MM.1S (cell line): ENCODE measurements at places on chromosomes 2 and 18.

DNA sequence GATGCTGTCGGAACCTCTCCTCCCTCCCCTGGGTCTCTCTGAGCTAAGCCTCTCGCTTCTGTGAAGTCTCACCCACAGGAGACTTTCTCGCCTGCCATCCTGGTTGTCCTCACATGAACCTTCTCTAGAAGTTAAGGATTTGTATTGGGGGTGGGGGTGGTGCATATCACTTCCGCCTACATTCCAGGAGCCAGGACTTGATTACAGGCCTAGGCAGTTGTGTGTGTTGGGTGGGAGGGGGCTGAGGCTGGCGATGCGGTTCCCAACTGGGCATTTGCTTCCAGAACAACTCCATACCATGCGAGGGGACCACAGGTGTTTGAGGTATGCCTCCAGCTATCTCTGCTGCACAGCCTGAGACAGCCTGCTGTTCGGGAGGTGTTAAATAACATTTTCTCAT, 56.8 kb upstream of the MGAT4A start:
- no peak for DNase-seq

- DNase-seq, result no peak
These were observed 467.0 kb upstream of the PKDCC start for GRCh38 chr2:41580806-41581205.

DNA sequence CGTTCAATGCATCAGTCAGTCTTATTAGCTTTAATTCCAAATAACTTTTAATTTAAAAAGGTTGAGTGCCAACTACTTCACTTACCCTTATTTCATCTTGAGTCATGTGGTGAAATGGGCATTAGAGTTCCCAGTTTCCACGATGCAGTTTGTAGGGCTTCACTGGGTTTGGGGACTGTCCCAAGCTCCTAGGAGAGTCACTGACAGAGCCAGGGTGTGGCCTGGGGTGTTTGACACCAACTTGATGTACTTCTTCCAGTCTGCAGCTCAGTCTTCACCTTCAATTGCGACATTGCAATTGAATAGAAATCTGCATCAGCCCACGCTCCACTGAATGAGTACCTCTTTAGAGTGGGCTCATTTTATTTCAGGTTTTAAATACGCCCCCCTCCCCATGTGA, 165.3 kb downstream of the ARL4C start:
- no peak for DNase-seq

- DNase-seq, result no peak
These were observed 59.9 kb downstream of the AGAP1 start for GRCh38 chr2:235553696-235554100.

GRCh38 chr2:126866451-126866850, 32.2 kb upstream of the TEX51 start:
- no peak for DNase-seq

DNA sequence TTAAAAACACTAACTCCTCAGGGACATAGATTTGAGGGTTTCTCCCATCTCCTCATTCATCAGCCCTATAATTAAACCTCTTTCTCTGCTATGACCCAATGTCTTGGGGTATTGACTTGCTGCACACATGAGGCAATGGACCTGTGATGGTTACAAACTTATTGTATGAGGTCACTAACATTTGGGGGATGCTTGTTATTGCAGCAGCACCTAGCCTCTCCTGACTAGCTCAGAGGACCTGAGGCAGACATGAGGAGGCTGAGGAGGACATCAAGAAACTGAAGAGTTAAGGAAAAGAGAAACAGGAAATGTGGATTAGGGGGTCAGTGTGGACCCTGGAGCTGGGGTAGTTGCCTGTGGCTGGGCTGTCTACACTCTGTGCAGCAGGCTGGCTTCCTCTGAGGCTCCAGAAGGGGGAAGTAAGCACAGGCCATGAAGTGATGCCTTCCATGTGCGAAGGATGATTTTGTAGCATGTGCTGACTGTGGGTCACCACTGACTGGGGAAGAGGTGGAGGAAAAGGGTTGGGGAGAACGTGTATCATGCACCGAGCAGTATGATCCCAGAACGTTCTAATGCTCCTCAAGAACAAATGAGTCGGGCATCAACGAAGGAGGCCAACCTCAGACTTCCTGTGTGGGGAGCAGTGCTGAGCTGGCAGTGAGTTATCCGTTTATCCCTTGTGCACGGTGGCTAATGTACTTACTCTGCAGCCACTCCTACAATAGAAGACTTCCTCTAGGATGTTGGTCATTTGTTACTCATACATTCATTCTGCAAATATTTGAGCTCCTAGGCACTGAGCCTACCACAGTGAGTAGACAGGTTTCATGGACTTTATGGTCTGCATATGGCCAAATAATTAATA, 42.1 kb upstream of the RFX8 start:
- no peak for DNase-seq

DNA sequence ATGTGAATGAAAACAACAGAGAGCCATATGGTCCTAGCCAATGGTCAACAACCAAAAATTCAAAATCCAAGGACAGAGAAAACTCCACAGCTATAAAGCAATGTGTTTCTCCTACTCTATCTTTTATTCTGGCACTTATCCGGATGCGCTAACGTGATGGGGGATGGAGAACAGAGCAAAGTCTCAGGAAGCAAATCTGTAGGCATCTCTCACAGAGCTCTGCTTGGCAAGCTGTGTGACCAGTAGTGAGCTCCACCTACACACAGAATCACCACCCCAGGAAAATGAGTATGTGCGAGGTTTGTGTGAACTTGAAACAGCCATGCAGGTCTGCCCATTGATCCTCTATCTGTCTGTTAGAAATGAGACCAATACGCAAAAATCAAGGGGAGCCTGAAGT, 584.3 kb downstream of the BCL11A start:
- no peak for DNase-seq

- DNase-seq, result peak; percentile 73
These were observed 105.6 kb upstream of the CD302 start for GRCh38 chr2:159903443-159904126.

GRCh38 chr2:1219901-1220573, 193.2 kb upstream of the TPO start:
- no peak for DNase-seq

DNA sequence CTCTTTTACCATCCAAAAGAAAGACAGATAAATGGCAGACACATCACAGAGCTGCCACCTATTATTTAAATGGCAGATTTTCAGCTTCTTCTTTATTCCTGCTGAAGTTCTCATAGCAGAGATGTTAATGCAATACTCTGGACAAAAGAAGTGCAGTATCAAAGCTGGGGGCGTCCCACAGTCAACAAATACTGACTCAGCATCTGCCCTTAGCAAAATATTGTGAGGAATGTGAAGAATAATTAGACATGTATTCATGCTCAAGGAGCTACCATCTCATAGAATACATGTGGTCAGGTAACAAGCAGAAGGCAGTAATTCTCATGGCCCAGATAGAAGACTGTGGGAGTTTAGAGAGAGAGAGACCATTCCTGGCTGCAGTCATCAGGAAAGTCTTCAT, 108.0 kb upstream of the TANK start:
- DNase-seq, result no peak

DNA sequence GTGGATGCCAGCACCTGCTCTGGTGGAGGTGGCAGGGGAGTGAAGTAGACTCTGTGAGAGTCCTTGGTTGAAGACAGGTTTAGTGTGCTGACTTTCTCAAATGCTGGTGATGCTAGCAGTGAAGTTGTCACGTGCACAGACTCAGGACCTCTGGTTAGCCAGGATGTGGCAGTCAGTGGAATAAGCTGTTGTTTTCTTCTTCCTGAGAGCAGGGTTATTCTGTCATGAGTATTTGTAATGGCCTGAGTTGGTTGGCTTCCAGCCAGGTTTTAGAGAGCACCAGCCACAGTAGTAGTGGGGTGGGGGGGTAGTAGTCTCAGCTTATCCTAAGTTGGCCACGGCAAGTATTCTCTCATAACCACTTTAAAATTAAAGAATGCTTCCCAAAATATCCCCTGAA, 238.5 kb upstream of the FBXO11 start:
- peak; percentile 48 for DNase-seq

DNA sequence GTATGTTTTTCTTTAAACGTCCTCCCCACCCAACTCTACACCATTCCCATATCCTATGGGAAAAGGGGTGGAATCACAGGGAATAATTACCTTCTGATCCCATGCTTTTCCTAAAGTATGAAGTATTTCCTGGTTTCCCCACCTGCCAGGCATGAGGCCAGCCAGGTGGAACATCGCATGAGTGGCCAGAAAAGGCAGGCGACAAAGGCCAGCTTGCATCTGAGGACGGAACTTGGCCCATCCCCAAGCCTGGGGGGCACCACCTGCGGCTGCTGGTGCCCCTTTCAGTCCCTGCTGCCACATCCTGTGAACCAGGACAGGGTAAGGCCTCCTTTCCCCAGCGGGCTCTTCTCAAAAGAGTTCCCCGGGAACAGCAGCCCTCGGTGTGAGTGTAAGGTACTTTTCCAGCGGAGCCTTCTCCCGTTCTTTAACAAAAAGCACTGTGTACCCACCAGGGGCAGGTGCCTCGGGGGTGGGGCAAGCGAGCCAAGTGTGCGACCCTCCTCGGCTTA, 1.2 kb upstream of the ERFE start:
- DNase-seq, result no peak

GRCh38 chr2:100011272-100011731, 131.1 kb downstream of the AFF3 start:
- no peak for DNase-seq

DNA sequence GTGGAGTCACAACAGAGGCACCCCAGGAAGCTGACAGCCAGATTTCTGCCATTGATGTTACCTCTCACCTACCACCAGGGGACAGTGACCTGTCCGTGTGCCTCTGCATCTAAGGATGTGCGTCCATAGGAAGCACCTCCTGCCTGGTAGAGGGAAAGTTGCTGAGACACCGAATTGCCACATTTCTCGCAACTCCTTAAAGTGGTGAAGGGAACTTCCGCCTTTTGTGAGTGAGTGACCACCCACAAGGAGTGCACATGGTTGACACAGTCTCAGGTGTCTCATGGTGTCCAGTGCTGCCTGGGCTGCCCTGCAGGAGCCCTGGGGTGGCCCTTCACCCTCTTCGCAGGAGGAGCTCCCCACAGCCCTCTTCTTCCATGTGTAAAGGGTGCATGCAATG, 201.8 kb downstream of the GBX2 start:
- DNase-seq, result no peak

DNA sequence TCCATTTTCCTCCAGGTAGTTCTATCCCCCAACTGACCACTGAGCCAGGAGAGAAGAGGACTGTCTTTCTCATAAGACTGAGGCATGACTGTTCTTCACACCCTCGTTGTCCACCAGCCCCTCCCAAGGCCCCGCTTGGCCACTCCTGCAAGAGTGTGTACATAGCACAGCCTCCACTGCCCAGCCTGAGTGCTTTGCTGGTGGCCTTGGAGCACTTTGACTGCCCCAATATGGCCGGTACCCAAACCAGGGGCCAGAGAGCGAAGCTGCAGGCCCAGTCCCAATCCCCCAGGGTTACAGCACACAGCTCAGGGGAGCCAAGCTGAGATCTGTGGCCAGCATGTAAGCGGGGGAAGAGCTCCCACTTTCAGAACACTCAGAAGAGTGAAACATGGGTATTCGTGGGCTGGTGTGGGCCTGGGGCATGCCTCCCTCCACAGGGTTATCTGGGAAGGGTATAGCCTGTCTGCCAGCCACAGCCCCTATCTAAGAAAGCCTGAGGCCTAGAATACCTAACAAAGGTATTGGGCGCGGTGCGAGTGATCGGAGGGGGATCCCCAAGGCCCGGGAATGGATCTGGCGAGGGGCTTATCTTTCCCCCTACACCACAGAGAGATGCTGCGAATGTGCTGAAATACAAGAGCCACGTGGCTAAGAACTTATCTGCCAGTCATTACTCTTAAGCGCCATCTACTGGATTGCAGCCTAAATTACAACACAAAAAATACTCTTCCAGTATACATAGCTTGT, 163.8 kb downstream of the WDPCP start:
- DNase-seq, result peak; percentile 87

- peak; percentile 42 for DNase-seq
These were observed 179.8 kb upstream of the HAAO start for GRCh38 chr2:42971947-42972736.

- no peak for DNase-seq
These were observed 340.8 kb downstream of the ERBB4 start for GRCh38 chr2:212197776-212198175.

- DNase-seq, result peak; percentile 93
These were observed 668 bp upstream of the ANKRD12 start for GRCh38 chr18:9135912-9136314.

DNA sequence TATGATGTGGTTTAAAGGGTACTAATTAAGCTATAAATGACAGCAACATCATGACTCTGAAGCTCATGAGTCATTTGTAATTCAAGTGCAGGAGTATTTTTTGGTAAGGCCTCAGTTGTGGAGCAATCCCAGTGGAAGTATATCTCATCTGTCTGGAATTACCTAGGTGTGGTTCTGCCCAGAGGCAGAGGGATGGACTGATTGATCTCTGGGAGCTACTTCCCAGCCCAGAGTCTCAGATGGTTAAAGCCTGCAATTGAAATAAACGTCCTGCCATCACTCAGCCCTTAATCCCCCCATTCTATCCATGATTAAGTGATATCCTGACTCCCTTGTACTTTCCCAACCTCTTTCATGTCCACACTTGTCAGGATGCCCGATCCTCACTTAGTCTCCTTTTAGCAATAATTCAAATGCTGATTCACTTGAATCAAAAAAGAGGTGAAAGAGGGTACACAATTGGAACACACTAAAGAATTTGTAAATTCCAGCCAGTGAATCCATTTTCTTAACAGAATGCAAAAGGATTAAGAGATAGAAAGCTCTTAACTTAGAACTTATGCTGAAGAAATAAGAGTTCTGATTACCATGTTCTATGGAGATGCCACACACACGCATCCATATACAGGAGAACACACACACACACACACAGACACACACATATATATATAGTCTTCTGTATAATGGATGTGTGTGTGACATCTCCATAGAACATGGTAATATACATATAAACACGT, 664.4 kb downstream of the NYAP2 start:
- no peak for DNase-seq

DNA sequence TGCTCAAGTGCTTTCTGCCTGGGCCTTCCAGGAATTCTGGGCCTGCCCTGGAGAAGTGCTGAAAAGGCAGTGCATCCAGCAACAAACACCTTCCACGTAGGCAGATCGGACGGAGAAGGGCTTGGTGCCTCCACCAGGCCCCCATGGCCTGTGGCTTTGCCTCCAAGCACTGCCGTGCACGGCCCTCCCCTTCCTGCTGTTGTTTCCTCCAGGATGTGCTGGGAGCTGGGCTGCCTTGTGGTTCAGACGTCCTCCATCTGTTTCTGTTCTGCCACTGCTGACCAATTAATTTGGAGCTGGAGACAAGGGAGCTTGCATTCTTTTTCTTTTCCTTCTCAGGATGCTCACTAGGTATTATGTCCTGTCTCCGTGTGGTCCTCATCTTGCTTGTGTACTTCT, 197.0 kb downstream of the HRH4 start:
- no peak for DNase-seq
